H1 (cell line): ENCODE measurements at places on chromosomes 13 and 19. TPM values are rescaled to one million over a fixed set of nuclear protein-coding genes. Genes with fewer than 3 reads are reported as not detected.

DNA sequence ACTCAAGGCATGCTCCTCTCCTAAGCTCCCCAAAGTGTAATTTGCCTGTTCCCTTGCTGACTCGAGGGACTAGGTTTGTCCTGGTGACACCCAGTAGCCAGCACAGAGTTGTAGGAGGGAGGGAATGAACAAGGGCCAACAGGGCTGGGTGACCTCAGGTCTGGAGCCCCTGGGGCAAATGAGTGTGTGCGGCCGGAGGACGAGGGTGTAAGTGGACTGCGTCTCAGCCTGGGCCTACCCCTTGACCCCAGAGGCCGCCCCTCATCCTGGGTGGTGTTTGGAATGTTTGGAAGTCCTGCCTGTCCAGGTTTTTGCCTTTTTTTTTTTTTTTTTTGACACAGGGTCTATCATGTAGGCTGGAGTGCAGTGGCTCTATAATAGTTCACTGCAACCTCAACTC, 1.3 kb upstream of the ZNF653 start:
- no peak overlapping the region for H3K27ac ChIP-seq
- H3K27me3 ChIP-seq, result no peaks in the 10 kb centered on the region
- H3K4me3 ChIP-seq, result no peak overlapping the region
- peaks cover 3% of the 10 kb centered on the region for H3K4me1 ChIP-seq

DNA sequence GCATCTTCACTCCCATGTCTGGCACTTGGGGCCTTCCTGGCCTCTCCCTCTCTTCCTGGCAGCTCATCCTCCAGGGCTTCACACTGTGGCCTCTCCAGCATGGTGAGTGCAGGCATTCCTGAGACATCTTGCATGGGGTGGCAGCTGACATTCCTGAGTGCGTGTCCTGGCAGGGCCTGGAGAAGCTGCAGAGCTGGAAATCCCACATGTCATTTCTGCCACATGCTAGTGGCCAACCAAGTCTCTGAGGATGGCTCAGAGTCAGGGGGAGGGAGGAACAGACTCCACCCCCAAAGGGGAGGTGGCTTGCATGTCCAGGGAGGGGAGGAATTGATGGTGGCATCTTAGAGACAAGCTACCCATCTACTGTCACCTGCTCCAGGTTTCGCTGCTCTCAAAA, 41.6 kb upstream of the AMER2 start:
- no peak for DNase-seq
- no peaks in the 10 kb centered on the region for H3K27me3 ChIP-seq
- 0 out of 2 replicates have a peak, but pooled peaks cover 6% of the 10 kb centered on the region for H3K4me1 ChIP-seq
- no peak overlapping the region for H3K27ac ChIP-seq

GRCh38 chr19:5243878-5244277, 96.7 kb downstream of the PTPRS start:
- H3K27me3 ChIP-seq, result no peaks in the 10 kb centered on the region
- no peak overlapping the region for H3K27ac ChIP-seq
- H3K36me3 ChIP-seq, result no peaks in the 10 kb centered on the region; the same call in 1 of the 2 replicates

- no peaks in the 10 kb centered on the region for H3K4me1 ChIP-seq
- peak; percentile 27 for DNase-seq
- H3K27ac ChIP-seq, result no peak overlapping the region
- no peak overlapping the region for H3K4me3 ChIP-seq
- no peaks in the 10 kb centered on the region for H3K27me3 ChIP-seq
Observed at GRCh38 chr19:32164384-32164992, 180.9 kb upstream of the ZNF507 start.

- no peak overlapping the region for H3K4me3 ChIP-seq
- no peak overlapping the region for H3K27ac ChIP-seq
- no peaks in the 10 kb centered on the region for H3K27me3 ChIP-seq
- peaks cover 7% of the 10 kb centered on the region for H3K4me1 ChIP-seq
- peaks cover 4% of the 10 kb centered on the region; the same call in 1 of the 2 replicates for H3K36me3 ChIP-seq
Observed at GRCh38 chr13:51764184-51765141, 39.5 kb downstream of the DHRS12 start.

- no peaks in the 10 kb centered on the region for H3K27me3 ChIP-seq
- no peaks in the 10 kb centered on the region for H3K4me1 ChIP-seq
- H3K27ac ChIP-seq, result no peak overlapping the region
Observed at GRCh38 chr13:47005756-47006414, 109.0 kb upstream of the HTR2A start.

DNA sequence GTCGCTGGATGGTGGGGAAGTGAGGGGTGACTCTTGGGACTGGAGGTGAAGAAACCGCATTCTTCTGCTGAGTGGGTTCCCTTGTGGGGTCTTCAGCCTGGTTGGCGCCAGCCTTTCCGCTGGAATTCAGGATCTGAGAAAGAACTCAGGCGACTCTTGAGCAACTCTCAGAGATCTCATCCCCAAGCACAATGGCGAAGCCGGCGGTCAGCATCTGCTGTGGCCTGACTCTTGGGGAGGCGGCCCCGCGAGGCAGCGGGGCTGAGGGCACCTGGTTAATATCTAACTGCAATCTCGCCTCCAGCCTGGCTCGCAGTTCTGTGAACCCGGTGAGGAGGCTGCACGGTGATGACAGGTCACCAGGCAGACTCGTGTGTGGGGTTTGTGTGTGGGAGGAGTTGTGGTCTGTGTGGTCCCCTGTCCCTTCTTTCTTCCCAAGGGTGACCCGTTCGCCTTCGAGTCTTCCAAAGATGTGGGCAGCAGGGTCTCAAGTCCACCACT, 883 bp downstream of the ZNF441 start:
- H3K27ac ChIP-seq, result no peak overlapping the region
- peak overlapping the region; percentile 84 for H3K4me3 ChIP-seq
- no peaks in the 10 kb centered on the region for H3K36me3 ChIP-seq
- H3K4me1 ChIP-seq, result no peaks in the 10 kb centered on the region

DNA sequence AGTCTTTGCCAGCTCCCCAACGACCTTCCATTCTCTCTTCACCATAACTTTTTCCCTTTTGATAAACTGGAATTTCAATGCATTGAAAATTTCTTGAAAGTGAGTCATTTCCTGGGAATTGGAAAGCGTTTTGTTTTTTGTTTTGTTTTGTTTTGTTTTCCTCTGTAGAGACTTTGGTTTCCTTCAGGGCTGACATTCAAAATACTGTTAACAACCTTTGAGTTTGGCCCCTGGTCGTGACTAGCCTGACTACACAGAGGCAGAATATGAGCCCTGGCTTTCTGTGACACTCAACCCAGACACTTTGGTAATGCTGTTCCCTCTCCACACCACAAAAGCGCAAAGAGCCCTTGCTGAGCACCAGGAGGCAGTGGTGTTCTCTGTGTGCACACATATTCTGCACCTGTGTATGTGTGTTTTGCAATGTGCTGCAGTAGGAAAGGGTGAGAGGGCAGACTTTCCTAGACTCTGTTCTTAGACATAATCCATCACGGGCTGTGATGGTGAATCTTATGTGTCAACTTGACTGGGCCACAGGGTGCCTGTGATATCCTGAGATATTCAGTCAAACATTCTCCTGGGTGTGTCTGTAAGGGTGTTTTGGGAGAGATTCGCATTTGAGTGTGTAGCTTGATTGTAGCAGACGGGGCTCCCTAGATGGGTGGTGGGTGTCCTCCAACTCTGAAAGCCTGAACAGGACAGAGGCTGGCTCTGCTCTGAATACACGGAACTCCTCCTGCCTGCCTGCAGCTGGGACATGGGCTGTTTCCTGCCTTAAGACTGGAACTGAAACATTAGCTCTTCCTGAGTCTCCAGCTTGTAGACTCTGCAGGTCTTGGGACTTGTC, 29.5 kb upstream of the ANKRD10 start:
- no peaks in the 10 kb centered on the region for H3K27me3 ChIP-seq
- no peak overlapping the region for H3K4me3 ChIP-seq
- no peaks in the 10 kb centered on the region for H3K36me3 ChIP-seq
- H3K27ac ChIP-seq, result no peak overlapping the region
- no peak for DNase-seq
- H3K4me1 ChIP-seq, result no peaks in the 10 kb centered on the region

GRCh38 chr19:46723023-46723461, 6.1 kb upstream of the PRKD2 start:
- H3K4me3 ChIP-seq, result no peak overlapping the region
- peaks cover 46% of the 10 kb centered on the region for H3K36me3 ChIP-seq
- DNase-seq, result no peak
- no peaks in the 10 kb centered on the region for H3K4me1 ChIP-seq
- H3K27me3 ChIP-seq, result no peaks in the 10 kb centered on the region

DNA sequence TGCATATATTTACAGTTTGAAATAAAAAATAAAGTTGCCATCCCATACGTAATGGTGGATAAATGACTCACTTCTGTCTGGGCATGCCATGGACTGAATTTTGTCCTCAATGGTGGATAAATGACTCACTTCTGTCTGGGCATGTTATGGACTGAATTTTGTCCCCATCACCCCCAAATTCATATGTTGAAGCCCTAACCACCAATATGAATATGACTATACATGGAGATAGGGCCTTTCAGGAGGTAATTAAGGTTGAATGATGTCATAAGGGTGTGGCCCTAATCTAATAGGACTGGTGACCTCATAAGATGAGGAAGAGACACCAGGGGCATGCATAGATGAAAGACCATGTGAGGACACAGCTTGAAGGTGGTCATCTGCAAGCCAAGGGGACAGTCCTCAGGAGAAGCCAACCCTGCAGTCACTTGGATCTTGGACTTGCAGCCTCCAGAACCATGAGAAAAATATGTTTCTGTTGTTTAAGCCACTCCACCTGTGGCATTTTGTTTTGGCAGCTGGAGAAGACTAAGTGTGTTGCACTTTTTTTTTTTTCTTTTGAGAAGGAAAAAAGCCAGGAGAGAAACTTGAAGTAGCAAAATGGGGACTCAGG, 41.8 kb downstream of the RFC3 start:
- H3K4me3 ChIP-seq, result no peak overlapping the region
- H3K27me3 ChIP-seq, result no peaks in the 10 kb centered on the region
- H3K36me3 ChIP-seq, result no peaks in the 10 kb centered on the region
- no peak overlapping the region for H3K27ac ChIP-seq
- H3K4me1 ChIP-seq, result no peaks in the 10 kb centered on the region

DNA sequence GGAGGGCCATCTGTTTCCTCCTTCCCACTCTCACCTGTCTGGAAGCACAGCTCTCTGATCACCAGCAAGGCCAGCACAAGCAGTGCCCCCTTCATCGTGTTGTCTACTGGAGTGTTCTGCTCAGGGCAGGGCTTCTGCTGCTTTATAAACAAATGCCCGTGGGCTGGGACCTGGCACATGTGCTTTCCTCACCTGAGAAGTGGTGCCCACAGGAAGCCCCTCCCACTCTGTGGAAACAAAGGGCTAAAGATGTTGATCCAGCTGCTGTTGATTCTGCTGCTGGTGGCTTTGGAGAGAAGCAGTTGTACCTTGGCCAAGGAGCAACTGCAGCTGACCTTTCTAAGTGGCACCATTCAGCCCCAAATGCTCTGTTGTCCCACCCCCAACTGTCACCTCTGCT, 26.4 kb upstream of the ZNF181 start:
- no peak overlapping the region for H3K4me3 ChIP-seq
- H3K4me1 ChIP-seq, result no peaks in the 10 kb centered on the region
- no peaks in the 10 kb centered on the region for H3K36me3 ChIP-seq
- no peak overlapping the region for H3K27ac ChIP-seq
- DNase-seq, result no peak

DNA sequence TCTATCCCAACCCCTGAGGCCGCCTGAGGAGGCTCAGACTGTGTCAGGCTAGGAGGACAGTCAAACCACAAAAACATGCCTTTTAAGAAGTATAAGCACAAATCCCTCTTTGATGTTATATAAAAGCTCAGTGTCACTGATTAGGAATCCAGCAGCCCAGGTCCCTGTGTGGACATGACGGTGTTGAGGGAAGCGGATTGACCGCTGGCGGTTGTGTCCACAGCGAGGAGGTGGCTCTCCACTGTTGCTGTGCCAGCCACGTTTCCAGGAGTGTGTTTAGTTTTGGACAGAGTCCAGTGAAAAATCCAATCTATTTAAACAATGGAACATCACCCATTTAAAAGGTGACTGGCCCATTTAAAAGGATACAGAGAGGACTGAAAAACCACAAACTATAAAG, 7.5 kb upstream of the GJA3 start:
- no peak for DNase-seq
- no peaks in the 10 kb centered on the region for H3K4me1 ChIP-seq
- H3K4me3 ChIP-seq, result no peak overlapping the region
- H3K27ac ChIP-seq, result no peak overlapping the region

DNA sequence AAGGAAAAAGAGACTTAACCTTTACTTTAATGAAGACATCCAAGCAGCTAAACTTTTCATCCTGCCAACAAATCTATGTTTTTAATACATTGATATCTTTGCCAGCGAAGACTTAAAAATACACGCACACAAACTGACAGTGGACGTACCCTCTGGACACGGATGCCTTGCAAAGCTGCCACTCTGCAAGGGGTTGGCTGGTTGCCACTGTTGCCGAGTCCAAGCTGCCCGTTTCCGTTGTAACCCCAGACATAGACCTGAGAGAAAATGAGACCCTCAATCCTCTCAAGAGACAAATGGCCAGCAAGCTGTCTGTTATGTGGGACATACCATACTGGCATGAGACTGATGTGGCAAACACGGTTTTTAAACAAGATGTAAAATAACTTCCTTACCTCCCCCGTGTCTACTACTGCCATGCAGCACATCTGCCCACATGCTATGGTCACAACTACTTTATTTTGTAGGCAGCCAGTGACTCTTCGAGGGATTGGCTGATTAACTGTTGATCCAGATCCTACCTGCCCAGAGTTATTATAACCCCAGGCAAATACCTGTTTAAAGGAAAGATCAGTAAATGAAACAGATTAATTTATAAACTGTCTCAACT, 21.2 kb downstream of the RCBTB2 start:
- peaks cover 9% of the 10 kb centered on the region; the same call in 1 of the 2 replicates for H3K36me3 ChIP-seq
- no peaks in the 10 kb centered on the region for H3K4me1 ChIP-seq
- no peak for DNase-seq
- no peak overlapping the region for H3K4me3 ChIP-seq
- no peaks in the 10 kb centered on the region for H3K27me3 ChIP-seq
- H3K27ac ChIP-seq, result no peak overlapping the region

DNA sequence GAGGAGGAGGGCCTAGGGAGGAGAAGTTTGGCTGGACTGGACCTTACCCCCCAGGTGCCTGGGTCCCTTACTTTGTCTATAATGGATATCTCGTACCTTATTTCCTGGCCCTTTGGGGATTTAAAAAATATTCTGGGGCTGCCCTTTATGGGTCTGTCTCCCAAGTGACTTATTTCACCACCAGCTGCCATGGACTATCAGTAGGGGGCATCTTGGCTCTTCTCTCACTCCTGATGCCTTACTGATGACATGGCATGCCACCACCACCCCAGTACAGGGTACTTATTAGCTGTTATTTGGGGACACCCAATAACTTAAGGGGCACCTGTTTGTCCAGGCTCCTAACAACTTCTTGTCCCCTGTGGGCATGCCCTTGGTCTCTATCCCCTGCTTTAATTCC, 38.0 kb downstream of the NFIX start:
- H3K27ac ChIP-seq, result no peak overlapping the region
- DNase-seq, result no peak
- no peak overlapping the region for H3K4me3 ChIP-seq
- H3K4me1 ChIP-seq, result no peaks in the 10 kb centered on the region
- no peaks in the 10 kb centered on the region for H3K36me3 ChIP-seq

- H3K27me3 ChIP-seq, result no peaks in the 10 kb centered on the region
- peaks cover 8% of the 10 kb centered on the region for H3K4me1 ChIP-seq
- no peaks in the 10 kb centered on the region for H3K36me3 ChIP-seq
- H3K27ac ChIP-seq, result no peak overlapping the region
Observed at GRCh38 chr13:106381091-106381490, 154.4 kb downstream of the EFNB2 start.

- H3K27me3 ChIP-seq, result no peaks in the 10 kb centered on the region
- no peaks in the 10 kb centered on the region for H3K36me3 ChIP-seq
- no peak for DNase-seq
- H3K4me1 ChIP-seq, result no peaks in the 10 kb centered on the region
- H3K4me3 ChIP-seq, result no peak overlapping the region
Observed at GRCh38 chr13:60509601-60510386, 112.8 kb downstream of the TDRD3 start.

The LYPD5 gene
- 0.59 and 0.74 TPM in 2 replicates for total RNA-seq

The HNRNPM gene
- 448 and 474 TPM in 2 replicates for total RNA-seq

The PCSK4 gene
- total RNA-seq, result 9.7 and 9.8 TPM in 2 replicates

The ZNF730 gene
- total RNA-seq, result 24.7 and 29.4 TPM in 2 replicates

The SMIM44 gene
- total RNA-seq, result not detected in 2 replicates
